ENCODE measurements at places on chromosomes 4 and X.

GRCh38 chr4:155487210-155487609 is 110.4 kb upstream of the MAP9 start:
- DNase-seq = no peak

DNA sequence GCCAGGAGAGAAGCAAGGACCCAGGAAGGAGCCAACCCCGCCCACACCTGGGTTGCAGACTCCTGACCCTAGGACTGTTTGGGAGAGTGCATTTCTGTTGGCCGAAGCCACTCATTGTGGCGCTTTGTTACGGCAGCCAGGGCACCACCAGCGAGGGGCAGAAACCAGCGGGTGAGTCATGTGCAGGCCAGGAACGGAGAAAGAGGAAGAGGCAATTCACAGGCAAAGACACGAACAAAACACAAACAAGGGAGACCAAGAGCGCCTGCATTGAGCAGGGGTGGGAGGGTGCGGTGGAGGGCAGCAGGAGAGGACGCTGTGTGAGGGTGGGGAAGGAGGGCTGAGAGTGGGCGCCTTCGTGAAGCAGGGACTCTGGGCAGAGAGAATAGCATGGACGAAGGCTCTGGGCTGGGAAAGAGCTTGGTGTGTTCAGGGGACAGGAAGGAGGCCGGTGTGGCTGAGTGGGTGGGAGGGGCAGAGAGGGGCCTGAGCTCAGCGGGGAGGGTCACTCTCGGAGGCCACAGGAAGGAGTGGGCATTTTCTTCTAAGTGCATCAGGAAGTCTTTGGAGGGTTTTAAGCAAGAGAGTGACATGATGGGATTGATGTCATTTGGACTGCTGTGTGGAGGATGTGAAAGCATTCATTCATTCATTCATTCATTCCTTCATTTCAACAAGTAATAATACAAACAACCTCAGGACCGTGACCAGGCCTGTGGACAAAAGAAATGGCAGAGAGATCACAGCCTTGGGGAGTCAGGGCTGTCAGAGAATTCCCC is 12.2 kb upstream of the WFS1 start:
- DNase-seq = no peak

DNA sequence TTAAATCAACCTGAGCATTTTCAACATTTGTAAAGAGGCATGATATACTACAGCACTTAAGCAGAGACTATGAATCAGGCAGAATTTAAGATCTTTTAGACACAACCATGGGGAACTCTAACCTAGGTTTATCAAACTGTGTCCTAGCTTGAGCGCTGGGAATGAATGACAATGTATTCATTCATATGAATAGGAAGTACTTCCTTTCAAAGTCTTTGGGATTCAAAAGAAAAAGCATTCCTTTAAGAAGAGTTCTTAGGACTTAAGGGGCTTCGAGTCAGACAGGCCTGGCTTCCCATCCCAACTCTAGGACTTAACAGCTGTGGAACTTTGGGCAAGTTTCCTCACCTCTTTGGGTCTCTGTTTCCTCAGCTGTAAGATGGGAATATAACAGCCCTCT is 104.6 kb downstream of the ANAPC4 start:
- no peak for DNase-seq

DNA sequence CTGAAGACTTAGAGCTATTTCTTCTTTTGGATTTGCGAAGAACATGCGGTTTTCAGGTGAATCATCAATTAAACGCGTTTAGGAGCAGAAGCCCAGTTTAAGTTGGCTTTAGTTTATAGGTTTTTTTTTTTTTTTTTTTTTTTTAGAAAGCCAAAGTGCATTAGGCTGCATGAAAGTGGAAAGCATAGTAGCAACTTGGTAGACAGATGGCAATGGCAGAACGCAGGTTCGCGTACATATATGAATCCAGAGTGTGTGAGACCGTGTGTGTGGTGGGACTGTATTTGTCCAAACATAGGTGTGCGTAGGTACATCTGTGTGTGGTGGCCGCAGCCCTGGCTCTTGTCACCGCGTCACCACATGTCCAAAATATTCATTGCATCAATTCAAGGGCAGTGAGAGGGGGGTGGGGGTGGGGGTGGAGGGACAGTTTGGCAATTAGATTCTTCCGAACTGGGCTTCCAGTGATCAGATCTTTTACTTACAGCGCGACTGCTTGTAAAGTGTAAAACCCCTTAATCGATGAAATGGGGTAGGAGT is 901 bp downstream of the JADE1 start:
- no peak for DNase-seq

DNA sequence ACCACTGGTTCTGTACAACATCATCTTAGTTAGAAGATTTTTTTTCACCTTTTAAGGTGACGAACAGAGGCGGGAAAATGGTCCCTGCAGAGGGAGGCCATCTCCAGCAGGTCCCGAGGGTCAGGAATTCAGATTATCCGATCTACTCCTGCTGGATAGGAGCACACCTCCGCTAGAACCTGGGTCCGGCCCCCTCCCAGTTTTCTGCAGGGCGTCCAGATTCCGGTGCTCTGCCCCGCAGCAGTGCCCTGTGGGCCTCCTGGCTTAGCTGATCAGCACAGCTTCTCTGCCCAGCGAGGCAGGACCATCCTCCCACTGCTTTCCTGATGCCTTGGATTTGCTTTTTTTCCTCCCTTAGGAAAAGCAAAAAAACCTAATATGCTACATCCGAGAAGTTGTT is 2.3 kb downstream of the TBL1X start:
- DNase-seq = no peak

DNA sequence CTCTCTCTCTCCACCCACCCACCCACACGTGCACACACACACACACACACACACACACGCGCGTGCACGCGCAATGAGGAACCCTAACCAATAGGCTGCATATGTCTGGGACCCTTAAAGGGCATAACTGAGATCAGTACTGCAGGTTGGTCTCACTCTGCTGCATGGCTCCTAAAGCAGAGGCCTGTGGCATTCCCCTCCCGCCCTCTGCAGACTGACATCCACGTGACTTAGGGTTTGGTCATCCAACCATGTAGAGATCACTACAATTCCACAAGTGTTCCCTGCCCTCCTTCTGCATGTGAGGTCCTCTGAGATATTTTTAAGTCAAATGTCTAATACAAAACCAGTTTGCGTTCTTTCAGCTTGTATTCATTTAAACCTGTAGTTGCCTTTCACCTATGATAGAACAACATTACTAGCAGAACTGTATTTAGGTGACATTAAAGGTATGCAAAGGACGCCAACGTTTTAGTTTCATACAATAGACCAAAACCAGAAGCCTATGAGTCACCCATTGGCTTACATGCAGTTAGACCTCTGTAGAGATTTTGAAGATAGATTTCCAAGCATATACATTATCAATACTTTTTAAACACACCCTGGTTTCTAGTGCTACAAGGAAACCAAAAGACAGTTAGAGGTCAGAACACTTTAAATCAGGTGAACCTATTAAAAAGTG is 10.1 kb downstream of the XAGE5 start:
- DNase-seq = no peak

DNA sequence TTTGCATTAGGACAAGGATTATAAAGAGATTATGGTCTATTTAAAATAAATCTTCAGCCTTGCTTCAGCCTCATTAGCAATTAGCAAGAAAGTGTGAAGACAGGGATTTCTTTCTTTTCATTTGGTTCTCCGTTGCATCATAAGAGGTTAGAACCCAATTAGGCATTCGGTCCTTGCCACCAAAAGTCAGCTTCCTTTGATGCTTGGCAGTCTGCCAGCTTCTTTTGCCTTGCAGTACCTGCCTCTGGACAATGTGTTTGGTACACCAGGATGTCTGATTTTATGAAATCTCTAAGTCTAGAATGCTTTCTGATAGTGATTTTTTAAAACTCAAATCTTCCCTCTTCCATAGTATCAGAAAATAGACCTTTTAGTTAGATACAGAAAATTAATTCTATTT is 12.4 kb downstream of the SMIM20 start:
- no peak for DNase-seq

- DNase-seq = no peak
Observed at GRCh38 chr4:119933606-119934005, 133.0 kb downstream of the MAD2L1 start.

DNA sequence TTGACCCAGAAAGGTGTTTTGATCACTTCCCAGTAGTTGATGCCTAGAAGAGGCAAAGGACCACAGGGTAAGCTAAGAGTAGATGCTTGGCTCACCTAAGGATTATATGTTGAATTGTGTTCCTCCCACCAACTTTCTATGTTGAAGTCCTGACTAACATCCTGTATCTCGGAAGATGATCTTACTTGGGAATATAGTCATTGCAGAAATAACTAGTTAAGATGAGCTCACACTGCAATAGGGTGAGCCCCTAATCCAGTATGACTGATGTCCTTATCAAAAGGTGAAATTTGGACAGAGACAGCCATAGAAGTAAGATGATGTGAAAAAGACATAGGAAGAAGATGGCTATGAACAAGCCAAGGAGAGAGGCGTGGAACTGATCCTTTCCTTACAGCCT is 3.3 kb upstream of the HMGB2 start:
- DNase-seq = no peak

DNA sequence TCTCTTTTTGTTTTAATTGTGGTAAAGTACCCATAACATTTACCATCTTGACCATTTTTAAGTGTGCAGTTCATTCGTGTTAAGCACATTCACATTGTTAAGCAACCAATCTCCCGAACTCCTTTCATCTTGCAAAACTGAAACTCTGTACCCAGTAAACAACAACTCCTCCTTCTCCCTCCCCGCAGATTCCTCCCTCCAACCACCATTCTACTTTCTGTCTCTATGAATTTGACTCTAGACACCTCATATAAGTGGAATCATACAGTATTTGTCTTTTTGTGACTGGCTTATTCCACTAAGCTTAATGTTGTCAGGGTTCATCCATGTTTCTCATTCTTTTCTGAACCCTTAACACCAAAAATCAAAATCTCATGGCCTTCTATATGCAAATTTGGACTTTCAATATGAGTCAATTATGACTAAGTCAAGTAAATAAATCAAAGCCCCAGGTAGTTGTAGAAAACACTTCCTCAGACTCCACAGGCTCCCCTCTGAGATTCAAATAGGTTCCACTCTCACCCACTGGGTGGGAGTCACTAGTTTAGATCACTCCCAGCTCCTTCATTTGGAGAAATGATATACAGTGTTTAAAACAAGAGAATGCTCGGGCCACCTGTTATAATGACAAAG is 9.8 kb upstream of the RTL5 start:
- no peak for DNase-seq

DNA sequence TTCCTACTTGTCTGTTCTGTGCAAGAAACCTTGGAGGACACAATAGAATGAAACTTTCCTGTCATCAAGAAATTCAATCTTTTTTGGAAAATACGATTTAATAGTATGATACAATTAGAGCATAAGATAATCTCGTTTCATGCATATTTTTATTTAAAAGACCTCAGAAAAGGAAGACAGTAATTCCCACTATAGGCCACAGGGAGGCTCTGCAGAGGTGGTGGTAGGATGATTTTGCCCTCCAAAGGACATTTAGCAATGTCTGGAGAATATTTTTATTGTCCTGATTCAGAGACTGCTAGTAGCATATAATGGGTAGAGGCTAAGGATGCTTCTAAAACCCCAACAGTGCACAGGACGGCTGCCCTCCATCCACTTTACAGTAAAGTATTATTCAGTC is 68.7 kb downstream of the PAK3 start:
- no peak for DNase-seq

DNA sequence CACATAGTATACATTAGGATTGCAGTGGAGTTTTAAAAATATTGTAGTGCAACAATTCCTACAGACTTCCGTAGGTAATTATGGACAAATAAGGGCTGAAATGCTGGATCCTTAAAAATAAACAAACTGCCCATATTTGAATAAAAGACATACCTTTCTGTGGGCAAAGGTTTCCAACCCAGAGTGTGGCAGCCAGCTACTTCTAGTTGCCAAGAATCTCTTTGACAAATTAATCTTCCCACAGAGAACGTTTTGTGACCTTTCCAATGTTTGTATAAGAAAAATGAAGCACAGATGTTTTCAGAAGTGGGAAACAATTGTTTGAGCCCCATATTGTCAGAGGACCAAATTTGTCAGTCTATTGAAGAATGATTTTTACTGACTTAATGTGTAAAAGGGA is 21.1 kb downstream of the GRPR start:
- DNase-seq = no peak

GRCh38 chr4:176656108-176656507 is 136.6 kb downstream of the VEGFC start:
- no peak for DNase-seq

GRCh38 chr4:21976166-21976565 is 27.6 kb upstream of the KCNIP4 start:
- DNase-seq = no peak

GRCh38 chr4:18566970-18567799 is 545.6 kb upstream of the LCORL start:
- DNase-seq = no peak

GRCh38 chr4:151250706-151251105 is 26.3 kb upstream of the PRSS48 start:
- no peak for DNase-seq
